ENCODE measurements at places on chromosomes 1 and 21. TPM values are rescaled to one million over a fixed set of nuclear protein-coding genes. Genes with fewer than 3 reads are reported as not detected.

The ADAMTS5 gene
- 5.8 TPM for total RNA-seq

The UMODL1 gene
- total RNA-seq, result 0.09 TPM

The VANGL2 gene
- total RNA-seq, result 17.2 TPM

The GNAT2 gene
- not detected for total RNA-seq

DNA sequence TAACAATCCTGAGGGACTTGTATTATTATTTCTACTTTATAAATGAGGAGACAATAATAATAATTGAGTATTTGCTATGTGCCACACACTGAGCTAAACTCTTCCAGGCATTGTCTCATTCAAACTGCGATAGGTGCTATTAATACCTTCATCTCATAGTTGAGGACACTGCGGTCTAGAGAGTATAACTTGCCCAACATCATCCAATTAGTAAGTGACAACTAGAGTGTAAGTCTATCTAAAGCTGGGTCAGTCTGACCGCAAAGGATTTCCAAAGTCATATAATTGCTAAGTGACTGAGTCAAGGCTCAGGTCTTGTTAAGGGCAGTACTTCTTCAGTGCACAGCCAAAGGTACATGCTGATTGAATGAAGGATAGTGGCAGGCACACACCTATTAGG is 9.7 kb downstream of the BCL9 start:
- no peak for DNase-seq

DNA sequence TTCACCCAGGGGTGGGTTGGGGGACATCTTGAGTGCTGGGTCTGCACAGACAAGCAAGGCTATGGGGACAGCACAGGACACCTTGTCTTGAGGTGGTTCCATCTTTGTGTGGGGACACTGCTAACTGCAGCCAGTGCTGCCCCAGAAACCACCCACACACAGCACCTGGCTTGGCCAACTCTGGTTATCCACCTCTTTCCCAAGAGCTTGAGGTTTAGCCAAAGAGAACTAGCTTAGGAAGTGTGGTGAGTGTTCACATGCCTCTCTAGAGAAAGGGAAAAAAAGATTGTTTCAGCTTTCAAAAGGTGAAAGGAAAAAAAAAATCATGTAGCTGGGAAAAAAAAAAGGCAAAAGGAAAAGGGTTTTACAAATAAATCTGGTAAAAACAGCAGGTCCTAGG is 32.4 kb downstream of the BCAR3 start:
- DNase-seq, result no peak

- DNase-seq, result no peak
Measured at GRCh38 chr1:234768171-234768568, 158.2 kb upstream of the IRF2BP2 start.

- no peak for DNase-seq
Measured at GRCh38 chr1:94100785-94101612, 19.9 kb downstream of the ABCA4 start.

GRCh38 chr1:235011064-235011598 is 117.5 kb downstream of the TOMM20 start:
- no peak for DNase-seq

DNA sequence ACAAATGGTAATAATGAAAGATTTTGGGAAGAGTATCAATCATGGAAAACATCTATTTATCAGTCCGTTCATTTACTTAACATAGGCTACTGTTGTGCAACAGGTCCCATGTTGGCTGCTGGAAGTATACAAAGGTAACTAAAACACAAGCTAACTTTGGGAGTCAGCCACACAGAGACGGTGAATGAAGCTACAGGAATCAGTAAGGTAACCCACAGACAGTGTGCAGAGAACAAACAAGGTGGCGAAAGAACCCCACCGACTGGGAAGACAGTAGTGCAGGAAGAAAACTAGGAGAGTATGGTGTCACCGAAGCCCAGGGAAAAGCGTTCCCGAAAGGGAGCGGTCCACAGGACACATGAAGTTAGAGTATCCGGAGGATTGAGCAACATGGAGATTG is 342.3 kb downstream of the SMYD3 start:
- no peak for DNase-seq

DNA sequence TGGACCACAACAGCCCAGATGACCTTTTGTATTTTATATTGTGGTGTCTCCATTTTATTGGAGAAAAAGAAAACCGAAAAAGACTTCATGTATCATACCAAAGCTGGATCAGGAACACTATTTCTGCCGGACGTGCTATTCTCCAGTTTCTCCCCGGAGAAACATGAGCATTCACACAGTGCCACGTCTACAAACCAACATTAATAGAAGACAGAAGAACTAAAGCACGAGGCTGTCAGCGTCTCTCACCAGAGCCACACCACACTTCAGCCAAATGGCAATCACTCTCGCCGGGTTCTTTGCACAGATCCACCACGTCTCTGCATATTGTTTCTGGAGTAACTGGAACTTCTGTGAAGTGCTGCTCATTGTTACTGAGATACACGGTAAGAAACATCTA is 24.8 kb downstream of the TP53BP2 start:
- no peak for DNase-seq

DNA sequence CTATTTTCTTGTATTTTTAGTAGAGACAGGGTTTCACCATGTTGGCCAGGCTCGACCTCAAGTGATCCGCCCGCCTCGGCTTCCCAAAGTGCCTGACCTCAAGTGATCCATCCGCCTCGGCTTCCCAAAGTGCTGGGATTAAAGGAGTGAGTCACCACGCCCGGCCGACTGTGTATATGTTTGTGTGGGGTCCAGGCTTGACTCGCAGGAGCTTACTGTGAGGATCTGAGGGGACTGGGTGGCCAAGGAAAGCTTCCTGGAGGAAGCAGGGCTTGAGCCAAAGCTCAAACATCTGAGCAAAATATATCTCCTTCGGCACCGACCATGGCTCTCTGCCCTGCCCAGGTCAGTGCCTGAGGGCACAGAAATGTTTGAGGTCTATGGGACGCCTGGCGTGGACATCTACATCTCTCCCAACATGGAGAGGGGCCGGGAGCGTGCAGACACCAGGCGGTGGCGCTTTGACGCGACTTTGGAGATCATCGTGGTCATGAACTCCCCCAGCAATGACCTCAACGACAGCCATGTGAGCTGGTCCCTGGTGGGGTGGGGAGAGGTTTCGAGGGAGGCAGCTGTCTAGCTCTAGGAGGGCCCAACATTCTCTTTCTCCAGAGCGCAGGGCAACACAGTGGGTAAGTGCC is 10.5 kb downstream of the PADI3 start:
- DNase-seq, result no peak
